IPS-NIHi11 (cell line): ENCODE measurements at places on chromosomes 2 and 18.

DNA sequence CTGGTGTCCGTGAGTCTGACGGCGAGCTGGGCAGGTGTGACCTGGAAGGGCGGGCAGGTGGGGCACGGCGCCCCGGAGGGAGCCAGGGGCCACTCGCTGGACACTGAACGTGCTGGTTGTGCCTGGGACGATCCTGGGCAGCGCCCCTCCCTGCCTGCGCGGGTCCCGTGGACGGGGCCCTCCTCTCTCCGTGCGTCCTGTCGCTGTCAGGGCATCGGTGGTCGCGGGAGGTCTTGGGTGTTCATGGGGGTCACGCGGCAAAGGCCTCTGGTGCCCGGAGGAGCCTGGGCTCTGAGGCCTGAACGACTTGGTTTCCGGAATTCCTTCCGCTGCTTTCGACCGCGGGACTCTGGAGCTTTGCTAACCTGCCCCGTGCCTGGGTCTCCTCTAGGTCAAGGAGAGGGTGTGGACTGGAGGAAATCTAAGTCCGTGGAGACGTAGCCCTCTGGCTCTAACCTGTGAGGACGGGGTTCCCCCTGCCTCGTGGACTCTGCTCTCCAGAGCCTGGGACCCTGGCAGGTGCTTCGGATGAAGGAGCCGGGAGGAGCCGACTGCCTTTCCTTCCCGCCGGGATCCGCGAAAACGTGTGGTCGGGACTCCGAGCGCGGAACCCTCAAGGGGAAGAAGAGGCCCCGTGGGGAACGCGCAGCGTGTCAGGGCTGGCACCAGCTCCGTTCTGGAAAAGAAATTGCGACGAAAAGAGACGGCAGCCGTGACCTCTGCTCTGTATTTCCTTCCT lies 14.7 kb downstream of the SOX11 start:
- no peak for DNase-seq

DNA sequence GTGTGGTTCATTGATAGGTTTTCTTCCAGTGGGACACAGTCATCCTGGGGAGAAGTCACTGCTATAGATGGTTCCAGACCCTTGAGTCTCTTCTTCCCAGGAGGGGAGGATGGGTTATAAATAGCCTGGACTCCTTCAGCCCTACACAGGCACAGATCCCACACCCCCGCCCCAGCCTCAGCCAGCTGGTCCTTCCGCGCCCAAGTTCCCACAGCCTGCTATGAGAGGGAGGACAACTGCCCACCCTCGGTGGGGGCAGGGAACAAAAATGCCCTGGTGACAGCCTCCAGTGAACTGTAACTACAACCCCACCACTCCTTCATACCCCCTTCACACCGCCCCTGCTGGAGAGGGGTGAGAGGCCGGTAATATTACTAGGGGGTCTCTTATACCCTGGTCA lies 3.2 kb downstream of the ZBTB7C start:
- DNase-seq: no peak

GRCh38 chr18:47484068-47484467 lies 232.6 kb upstream of the SKOR2 start:
- DNase-seq: no peak

- no peak for DNase-seq
These were observed 494 bp upstream of the ROCK1 start for GRCh38 chr18:21112140-21112473.

- no peak for DNase-seq
These were observed 299.5 kb upstream of the LYPD1 start for GRCh38 chr2:132969371-132969985.

- DNase-seq: no peak
These were observed 57.4 kb upstream of the GLI2 start for GRCh38 chr2:120678251-120678650.

GRCh38 chr2:185202381-185202780 lies 536.2 kb upstream of the FSIP2 start:
- no peak for DNase-seq

DNA sequence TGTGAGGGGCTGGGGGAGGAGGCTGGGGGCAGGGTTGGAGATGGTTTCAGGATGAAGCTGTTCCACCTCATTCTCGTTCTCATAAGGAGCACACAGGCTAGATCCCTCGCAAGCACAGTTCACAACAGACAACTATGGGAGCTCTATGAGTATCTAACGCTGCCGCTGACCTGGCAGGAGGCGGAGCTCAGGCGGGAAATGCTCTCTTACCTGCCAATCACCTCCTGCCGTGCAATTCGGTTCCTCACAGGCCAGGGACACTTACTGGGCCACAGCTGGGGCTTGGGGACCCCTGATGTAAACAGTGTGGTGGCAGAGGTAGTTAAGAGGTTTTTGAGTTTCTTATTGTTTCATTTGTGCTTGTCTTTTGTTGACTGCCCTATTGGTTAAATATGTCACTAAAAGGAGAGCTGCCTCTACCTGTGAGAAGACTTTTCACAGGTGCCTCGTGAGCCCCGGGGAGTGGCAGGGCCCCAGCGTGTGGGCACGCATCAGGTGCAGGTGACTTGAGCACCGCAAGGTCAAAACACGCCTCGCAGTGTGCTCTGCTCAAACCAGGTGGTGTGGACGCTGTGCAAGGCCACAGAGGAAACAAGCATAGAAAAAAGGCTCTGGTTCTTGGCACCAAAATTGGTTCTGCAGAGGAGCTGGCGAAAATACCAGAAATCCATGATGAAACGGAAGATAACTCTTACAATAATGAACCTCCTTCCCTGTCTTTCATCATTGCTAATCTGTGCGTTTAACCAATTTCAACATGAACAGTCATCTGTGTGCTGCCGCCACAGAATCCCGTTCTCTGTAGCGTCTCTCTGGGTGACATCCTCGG lies 10.2 kb downstream of the MLPH start:
- DNase-seq: peak; percentile 32

GRCh38 chr18:54109131-54109683 lies 115.3 kb downstream of the MBD2 start:
- DNase-seq: no peak
